Urinary bladder (tissue), 4 donors: ENCODE measurements at places on chromosomes 3 and 15. TPM values are rescaled to one million over a fixed set of nuclear protein-coding genes. Genes with fewer than 3 reads are reported as not detected.

The SMCO1 gene
- polyA plus RNA-seq = not detected

The IL17RE gene
- polyA plus RNA-seq = 4.3 TPM

The OR5H15 gene
- polyA plus RNA-seq = not detected

The ADAMTSL3 gene
- polyA plus RNA-seq = 14.4 TPM

The C3orf70 gene
- 13.6 TPM for polyA plus RNA-seq

The FSIP1 gene
- 0.27 TPM for polyA plus RNA-seq

The PIGZ gene
- polyA plus RNA-seq = 10.8 TPM

The DCBLD2 gene
- polyA plus RNA-seq = 16.0 TPM

The TMEM40 gene
- polyA plus RNA-seq = 7.0 TPM

The ADAMTS7 gene
- polyA plus RNA-seq = 3.3 TPM

The KBTBD8 gene
- 1.2 TPM for polyA plus RNA-seq

The ST8SIA2 gene
- polyA plus RNA-seq = 0.06 TPM

GRCh38 chr3:23829242-23829934 is 23.6 kb downstream of the UBE2E1 start:
- DNase-seq = no peak

DNA sequence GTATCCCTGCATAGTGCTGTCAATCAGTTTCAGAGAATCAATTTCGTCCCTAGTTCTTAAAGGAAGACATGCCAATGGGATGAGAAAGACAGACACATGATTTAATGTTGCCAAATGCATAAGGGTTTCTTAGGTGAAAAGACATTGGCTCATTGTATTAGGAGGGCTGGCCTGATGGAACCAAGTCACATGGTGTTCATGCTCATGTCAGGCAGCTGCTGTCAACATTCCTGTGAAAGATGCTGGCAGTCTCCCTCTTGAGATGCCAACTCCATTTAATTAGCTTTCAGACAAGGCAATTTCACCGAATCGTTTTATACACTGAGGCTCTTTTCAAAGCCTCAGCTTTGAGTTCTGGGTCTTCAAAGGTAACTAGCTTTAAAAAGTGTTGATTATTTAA is 16.1 kb upstream of the IL1RAP start:
- DNase-seq = no peak

DNA sequence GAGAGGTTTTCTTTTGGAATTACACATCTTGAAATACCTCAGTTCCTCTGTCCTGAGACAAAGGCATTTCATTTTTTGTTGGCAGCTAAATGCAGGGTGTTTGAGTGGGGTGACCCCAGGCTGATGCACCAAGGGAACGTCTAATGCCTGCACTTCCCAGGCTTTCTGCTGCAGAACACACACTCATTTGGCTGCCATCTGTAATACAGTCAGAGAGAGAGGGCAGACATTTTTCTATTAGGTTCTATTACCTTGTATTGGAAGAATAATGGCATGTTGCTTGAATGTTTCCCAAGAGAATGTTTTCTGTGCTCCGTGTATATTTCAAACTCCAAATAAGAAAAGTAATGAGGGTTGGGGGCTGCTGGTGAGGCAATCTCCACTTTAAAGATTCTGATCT is 87.1 kb downstream of the PTPRG start:
- no peak for DNase-seq

GRCh38 chr3:59654480-59655417 is 604.9 kb upstream of the CFAP20DC start:
- no peak for DNase-seq

- no peak for DNase-seq
These were observed 23.1 kb upstream of the TBL1XR1 start for GRCh38 chr3:177220136-177220974.

- DNase-seq = no peak
These were observed 261.2 kb upstream of the DNAJC19 start for GRCh38 chr3:181250714-181251113.

GRCh38 chr3:60017631-60018030 is 967.8 kb upstream of the CFAP20DC start:
- DNase-seq = no peak

GRCh38 chr15:100941536-100941935 is 22.4 kb downstream of the LRRK1 start:
- DNase-seq = no peak

GRCh38 chr15:41961001-41961518 is 11.3 kb downstream of the EHD4 start:
- no peak for DNase-seq

GRCh38 chr3:43290956-43291355 is 4.6 kb downstream of the SNRK start:
- no peak for DNase-seq

DNA sequence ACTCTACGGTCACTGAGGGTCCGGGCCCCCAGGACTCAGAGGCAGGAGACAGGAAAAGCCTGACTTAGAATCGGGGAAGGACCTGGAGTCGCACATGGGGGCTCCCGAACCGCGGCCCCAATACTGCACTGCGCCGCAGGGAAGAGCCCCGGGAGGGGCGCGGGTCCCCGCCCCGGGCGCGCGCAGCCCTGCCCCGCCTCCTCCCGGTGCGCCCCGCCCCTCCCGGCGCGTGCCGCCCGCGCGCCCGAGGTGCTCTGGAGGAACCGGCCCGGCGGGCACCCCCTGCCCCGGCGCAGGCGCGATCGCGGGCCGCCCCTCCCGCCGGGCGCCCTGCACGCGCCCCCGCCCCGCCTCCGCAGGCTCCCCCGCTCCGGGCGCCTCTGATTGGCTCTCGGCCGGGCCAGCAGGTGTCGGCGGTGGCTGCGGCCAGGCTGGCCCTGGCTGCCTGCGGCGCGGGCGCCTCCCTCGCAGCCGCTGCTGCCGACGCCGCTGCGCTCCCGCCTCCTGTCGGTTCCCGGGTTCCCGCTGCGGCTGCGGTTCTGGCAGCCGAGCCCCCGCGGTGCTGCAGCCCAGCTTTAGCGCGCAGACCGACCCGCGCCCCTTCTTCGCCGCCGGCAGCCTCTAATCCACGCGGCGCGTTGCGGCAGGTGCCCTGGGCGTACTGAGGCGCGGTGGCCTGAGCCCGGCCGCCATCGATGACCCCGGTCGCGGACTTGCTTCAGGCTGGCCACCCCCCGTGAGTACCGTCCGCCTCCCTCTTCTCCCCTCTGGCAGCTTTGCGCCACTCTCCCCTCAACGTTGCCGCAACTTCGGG is at the start of gene MYRIP:
Gene MYRIP, plus strand, starts transcription at position 429 of the 814 bp plus-strand sequence. CDS start 91,208 bp downstream, outside the sequence.
- DNase-seq = peak; percentile 4

GRCh38 chr15:69612112-69612511 is 159.5 kb downstream of the RPLP1 start:
- no peak for DNase-seq

GRCh38 chr3:14915636-14916222 is 31.7 kb upstream of the NR2C2 start:
- no peak for DNase-seq

DNA sequence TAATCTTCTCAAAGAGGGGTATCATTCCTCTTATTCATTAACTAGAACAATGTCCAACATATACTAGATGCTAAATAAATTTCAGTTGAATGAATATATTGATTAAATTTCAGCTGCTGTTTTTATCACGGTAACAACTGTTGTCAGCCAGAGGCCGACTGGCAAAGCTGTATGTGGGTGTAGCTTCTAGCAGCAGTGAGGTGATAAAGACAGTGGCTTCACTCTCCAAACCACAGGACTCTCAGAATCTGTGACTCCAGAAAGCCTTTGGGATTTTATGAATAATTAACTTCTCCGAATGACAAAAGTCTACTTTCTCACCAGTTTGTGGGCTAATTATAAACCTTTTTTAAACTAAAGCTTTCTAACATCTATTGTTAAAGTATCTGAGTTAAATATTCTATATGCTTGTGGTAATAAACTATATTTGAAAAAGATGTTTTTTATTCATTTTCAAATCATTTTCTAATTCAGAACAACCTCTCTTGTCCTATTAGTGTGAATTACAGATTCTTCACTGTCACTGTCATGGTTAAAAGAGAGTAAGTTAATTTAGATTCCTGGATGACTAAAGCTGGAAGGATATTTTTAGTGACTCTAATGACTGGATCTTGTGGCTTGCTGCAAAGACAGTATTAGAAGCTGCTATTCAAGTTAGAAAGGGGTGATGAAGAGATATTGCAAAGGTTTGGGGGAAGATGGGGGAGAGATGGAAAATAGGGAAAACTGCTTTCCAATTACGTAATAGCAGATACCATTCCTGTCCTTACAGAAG is 796.4 kb upstream of the ARPP21 start:
- DNase-seq = no peak

DNA sequence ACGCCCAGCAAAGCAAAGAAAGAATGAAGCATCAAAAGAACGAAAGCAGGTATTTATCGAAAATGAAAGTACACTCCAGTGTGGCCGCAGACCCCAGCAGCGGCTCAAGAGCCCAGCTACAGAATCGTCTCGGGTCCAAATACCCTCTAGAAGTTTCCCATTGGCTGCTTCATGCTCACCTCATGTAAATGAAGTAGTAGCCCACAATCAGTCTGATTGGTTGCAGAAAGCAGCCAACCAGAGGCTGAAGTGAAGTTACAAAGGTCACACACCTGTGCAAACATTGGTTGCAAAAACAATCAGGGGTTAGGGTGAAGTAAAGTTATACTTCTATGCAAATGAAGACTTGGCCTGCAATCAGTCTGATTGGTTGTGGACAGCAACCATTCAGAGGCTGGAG is 32.0 kb downstream of the SV2B start:
- DNase-seq = no peak

DNA sequence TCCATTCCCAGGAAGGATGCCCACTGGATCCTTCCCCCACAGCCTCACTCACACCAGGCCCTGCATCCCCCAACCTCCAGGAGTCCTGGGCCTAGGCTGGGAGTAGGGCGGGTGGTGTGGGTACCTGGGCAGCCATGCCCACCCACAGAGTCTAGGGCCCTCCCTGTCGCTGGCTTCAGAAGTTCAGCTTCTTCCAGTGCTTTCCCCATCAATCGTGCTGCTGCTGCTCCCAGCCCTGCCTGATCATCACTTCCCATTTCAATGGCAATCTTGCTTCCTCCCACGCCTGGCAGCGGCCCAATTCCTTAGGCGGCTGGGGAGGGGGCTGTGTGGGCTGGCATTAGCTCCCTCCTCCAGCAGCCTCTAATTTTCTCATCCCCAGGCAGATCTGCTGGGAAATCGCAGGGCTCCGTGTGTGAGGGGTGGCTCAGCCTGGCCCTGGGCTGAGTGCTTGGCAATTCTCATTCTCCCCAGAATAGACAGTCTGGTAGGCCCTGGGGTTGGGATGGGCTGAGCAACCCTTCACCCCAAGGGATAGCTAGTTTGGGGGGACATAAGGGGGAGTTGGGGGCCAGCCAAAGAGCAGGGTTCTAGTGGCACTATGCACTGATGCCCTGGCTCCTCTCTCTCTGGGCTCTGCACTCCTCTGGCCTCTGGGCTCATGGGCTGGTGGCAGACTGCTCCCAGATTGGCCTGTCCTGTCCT is 66.4 kb downstream of the SCN5A start:
- DNase-seq = no peak

DNA sequence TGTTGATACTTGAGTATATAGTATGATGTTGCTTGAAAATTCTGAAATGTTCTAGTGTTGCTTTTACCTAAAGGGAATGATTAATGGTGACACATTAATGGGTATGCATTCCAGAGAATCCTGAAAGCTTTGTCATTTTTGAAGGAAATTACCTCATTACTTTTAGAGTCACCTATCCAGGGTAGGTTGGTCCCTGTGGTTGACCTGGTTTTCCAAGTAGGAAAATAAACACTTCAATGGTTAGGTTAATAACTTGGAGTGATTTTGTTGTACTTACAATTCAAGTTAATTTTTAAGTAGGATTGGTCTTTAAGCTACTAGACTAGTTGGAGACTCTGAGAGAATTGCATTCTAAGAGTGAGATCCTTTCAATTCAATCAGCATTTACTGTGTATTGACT is 31.0 kb downstream of the MITF start:
- no peak for DNase-seq

- no peak for DNase-seq
These were observed 1.8 kb upstream of the TGFBR2 start for GRCh38 chr3:30604558-30604957.

- no peak for DNase-seq
These were observed 343.5 kb downstream of the FOXP1 start for GRCh38 chr3:71240034-71240433.
